ENCODE measurements at places on chromosomes 3 and 15. TPM values are rescaled to one million over a fixed set of nuclear protein-coding genes. Genes with fewer than 3 reads are reported as not detected.

- DNase-seq = no peak
These were observed 4.3 kb downstream of the EPHB1 start for GRCh38 chr3:134799393-134799792.

- DNase-seq = no peak
These were observed 683 bp upstream of the CPEB1 start for GRCh38 chr15:82647835-82648256.

- DNase-seq = no peak
These were observed 86.7 kb upstream of the SLC25A36 start for GRCh38 chr3:140854961-140855360.

Gene SRGAP3
- 0.51 TPM for total RNA-seq

- no peak for DNase-seq
These were observed 6.2 kb upstream of the PAK6 start for GRCh38 chr15:40232625-40233070.

DNA sequence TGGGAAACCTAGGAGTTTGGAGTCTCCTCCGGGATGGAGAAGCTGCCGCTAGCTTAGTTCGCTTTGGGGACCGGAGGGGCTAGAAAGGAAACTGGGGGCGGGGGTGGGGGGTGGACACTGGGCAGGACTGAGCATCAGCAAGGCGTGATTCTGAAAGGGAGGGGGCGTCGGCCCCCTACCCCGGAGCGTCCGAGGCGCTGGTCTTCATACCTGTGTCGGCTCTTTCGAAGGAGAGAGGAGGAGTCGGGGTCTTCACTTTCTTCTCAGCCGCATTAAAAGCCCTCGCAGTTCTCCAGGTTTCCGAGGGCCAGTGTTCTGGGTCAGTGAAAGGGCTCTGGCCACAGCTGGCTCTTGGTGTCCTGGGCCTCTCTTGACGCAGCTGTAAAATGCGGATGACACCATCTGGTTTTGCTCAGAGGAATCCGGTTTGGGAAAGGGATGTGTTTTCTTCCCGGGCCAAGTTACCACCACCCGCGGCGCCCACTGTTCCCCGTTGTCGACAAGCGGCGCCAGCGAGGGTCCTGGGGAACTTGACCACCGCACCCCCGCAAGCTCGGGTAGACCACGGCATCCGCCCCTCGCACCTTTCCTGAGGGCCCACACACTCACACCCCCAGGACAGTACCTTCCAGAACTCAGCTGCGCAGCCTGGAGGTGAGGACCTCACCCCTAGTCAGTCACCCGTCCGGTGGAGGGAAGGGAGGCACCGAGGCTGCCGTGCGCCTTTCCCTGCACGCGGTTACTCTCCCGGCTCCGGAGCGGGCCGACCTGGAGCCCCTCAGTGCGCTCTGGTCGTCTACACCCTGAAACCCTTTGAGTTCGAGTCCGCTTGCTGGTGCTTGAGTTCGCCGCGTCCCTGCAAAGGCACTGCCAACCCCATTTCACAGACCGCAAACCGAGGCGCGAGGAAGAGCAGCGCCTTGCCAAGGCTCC, 660 bp downstream of the CCK start:
- no peak for DNase-seq

GRCh38 chr3:48548126-48548525, 8.5 kb downstream of the PFKFB4 start:
- no peak for DNase-seq

Gene SLC2A2
- not detected for total RNA-seq

- DNase-seq = no peak
These were observed 64.1 kb downstream of the RSL24D1 start for GRCh38 chr15:55132672-55133071.

DNA sequence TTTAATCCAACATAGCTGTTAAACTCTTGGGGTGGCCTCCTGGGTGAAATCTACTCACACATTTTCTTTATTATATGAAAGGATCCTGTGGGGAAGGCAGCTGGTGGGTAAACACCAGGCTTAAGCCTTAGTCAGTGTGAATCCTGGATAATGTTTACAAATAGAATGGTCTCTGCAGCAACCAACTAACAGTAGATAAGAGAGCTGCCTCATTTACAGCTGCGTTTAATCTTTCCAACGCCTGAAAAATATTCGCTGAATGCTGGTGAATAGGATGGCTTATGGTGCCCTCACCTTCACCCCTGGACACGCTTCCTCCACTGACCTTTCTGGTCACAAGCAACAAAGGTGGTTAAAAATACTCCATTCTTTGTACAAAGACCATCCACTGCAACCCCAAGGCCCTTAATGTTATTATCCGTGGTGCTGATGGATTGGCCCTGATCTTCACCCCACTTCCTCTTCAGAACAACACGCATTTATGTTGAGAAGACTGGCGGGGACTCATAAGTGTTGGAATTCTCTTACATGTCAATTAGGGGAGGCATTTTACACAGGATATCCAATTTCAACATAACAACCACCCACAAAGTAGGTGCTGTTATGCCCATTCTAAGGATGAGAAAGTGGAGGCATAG, 120.0 kb upstream of the FRMD4B start:
- no peak for DNase-seq

Gene TMCO5A
- total RNA-seq = not detected

- DNase-seq = no peak
These were observed 280.3 kb downstream of the ZPLD1 start for GRCh38 chr3:102715030-102715697.

DNA sequence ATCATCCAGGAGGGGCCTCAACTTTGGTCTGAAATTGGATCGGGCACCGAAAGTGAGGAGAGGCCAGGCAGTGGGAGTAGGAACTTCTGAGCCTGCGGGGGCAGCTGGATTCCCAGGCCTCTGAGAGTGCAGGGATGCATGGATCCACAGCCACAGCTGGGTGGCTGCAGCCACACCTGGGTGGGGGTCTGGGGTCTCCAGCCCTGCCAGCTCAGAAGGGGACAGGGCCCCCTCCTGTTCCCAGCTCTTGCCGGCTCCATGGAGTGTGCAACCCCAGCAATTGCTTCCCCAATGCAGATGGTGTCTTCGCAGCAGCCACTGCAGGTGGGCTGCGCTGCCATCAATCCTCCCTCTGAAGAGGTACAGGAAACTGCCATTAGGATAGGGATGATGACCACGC, 123.7 kb downstream of the BCHE start:
- DNase-seq = no peak

DNA sequence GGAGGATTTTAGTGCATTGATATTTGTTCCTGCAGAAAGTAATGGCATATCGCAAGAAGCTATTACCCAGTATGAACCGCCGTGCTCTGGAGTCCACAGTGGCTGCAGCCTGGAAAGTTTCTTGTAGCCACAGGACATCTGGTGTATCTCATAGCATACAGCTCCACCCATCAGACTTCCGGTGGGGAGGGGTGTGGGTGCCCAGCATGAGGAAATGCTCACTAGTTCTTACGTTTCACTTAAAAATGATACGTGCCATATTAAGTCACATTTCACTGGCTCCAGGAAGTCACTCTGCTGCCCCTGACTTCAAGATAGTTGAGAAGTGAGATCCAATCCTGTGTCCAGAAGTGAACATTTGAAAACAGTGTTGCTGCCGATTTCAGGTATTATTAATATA, 990.4 kb downstream of the GBE1 start:
- no peak for DNase-seq

DNA sequence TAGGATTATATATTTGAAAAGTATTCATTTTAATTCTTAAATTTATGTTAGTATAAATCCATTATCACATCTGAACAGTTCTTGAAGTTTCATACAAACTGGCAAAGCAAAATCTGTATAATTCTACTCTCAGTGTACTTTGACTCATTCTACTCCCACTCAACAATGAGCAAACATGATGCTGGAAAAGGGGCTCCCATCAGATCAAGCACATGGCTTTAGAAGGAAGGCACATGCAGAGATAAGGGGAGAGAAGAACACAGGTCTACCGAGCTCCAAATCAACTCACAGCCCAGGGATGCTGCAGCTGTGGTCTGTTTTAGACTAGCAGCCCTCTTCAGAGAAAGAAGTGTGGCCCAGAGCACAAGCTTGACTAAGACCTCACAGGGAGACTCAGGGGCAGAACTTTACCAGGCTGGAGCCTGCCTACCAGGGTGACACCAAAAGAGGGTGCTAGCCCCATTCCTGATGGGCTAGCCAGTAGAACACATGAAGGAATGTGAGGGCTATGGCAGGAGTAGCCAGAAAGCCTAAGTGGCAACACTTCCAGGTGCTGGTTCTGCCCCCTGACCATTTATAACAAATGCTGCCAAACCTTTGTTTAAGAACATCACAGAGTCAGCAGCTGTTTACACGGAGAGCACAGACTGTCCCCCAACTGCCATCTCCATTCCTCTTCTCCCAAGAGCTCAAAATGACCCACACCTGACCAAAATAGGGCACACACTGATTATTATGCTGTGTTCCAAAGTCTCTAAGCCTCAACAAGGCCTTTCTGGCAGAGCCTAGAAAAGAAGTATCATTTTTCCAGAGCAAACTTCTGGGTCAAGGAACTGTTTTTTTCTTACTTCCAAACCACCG, 19.5 kb downstream of the SEC22C start:
- DNase-seq = no peak

DNA sequence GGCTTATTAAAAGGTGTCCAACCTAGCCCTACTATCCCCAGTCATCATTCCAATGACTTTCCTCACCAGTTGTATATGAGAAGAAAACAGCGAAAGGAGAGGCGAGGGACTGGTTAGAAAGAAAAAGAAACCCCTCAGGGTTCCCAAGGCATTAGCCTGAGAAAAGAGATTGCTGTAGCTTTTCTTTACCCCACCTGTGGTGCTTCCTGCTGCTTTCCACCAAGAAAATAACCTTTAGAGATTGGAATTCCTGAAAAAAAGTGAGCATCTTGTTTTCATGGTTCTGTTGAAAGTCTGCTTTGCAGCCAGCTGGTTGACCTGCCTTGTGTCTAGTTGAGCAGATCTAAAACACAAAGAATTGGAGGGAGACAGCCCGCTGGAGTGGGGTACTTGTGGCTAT, 196.4 kb downstream of the CADPS start:
- DNase-seq = no peak

DNA sequence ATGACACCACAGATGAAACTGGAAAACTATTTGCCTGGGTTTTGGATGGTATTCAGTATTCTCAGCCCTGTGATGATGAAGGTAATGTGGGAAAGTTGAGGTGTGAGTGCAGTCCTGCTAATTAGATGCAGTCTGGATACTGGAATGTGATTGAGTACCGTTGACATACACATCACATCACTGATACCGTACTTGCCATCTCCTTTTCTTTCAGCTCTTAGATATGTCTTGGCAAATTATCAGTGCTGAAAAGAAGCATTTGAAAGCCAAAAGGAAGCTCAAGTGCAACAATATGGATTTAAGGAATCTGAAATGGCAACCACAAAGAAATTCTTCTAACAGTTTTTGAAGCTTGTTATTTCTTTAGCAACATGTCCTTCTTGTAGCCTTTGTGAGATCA, 381.4 kb upstream of the TGFBR2 start:
- DNase-seq = no peak

Gene MASP1
- not detected for total RNA-seq

GRCh38 chr3:38283810-38284755, 2.0 kb downstream of the SLC22A14 start:
- DNase-seq = no peak

DNA sequence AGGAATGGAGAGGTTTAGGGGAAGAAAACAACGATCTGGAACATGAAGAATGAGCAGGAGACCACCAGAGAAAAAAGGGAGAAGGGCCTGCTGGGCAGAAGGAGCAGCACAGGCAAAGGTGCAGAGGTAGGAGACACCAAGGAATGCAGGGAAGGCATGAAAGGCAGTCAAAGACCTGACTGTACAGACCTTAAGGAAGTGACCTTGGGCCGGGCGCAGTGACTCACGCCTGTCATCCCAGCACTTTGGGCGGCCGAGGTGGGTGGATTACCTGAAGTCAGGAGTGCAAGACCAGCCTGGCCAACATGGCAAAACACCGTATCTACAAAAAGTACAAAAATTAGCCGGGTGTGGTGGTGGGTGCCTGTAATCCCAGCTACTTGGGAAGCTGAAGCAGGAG, 157.7 kb upstream of the ATP10A start:
- no peak for DNase-seq

- no peak for DNase-seq
These were observed 51.0 kb upstream of the TSC22D2 start for GRCh38 chr3:150357140-150357539.

DNA sequence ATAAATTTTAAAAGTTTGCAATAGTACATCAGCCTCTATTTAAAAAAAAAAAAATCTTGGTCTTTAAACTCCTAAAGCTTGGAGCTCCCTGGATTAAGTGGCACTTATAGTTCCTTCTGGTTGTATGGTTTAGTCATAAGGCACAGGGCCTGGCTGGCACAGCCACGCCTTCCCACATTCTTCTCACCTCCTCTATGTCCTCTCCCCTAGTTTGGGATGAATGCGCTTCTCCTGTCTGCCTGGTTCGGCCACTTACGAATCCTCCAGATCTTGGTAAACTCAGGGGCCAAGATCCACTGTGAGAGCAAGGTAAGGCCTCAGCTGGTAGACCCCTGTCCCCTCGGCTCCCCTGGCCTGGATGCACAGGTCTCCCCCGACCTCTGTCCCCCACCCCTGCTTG, 10.0 kb downstream of the ANKDD1A start:
- no peak for DNase-seq

DNA sequence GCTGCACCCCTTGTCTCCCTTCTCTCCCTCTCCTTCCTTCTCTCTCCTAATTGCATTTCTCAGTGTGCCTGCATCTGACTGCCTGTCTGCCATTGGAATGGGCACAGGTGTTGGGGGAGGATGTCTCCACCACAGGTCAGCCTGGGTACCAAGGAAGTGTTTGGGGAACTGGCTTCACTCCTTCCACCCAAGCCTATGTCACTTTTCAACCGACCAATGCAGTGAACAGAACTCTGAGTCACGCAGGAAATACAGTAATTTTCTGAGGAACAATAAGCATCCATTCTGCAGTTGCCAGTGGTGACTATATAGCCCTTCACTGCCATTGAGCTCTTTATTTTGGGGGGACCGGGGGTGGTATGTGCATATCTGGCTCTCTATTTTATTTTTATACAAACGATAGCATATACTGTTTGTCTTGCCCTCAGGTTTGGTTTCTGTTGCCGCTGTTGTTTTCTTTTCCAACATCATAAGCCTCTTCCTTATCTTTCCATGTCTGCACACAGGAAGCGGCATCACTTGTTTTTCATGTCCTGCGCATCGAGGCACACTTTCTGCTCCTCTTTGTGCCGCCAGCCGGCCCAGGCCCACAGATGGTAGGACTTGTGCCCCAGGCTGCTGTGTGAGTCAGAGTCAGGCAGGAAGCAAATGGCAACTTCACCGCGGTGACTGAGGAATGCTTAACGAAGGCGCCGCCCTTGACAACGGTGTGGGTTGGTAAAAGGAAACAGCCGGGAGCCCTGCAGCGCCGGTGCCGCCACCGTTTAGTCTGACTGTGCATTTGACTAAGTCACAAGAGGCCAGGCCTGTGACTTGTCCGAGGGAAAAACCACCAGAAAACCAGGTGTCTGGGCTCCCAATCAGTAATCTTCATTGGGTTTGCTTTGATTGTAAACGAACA, 21.1 kb upstream of the CDCP1 start:
- peak; percentile 81 for DNase-seq
